ENCODE measurements at places on chromosomes 3 and 15.

DNA sequence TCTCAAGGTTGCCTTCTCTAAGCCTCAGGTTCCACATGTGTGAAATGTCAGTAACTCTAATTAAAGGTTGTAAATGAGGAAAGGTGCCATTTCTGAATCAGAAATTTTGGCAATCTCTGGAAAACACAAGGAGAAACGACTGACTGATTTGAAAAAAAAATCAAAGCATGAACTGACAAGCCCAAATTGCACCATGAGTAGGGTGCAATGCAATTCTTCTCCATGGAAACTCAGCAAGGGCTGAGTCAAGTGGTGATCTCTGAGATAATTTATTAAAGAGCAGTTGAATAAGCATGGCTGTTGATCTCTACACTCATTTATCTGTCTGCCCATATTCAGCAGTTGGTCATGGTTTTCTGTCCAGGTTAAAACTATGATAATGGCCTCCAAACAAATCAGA is 201.6 kb upstream of the CMC1 start:
- no peak for DNase-seq

- no peak for DNase-seq
Measured at GRCh38 chr3:40766396-40766795, 241.6 kb downstream of the ZNF621 start.

DNA sequence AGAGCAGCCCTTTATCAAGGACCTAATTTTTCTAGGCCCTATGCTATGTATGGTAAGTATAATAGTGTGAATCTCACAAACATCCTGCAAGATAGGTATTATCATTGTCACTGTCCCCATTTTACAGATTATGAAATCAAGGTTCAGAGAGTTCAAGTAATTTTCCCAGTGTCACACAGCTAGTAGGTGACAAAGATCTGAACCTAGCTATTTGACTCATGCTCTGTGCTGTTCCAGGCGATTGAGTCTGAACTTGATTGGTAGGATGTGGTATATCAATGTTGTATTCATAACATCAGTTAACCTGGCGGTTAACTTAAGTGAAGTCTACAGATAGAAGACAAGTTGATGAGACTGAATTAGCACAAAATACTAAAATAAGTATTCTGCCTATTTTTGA is 229.9 kb downstream of the CHST2 start:
- DNase-seq = no peak

DNA sequence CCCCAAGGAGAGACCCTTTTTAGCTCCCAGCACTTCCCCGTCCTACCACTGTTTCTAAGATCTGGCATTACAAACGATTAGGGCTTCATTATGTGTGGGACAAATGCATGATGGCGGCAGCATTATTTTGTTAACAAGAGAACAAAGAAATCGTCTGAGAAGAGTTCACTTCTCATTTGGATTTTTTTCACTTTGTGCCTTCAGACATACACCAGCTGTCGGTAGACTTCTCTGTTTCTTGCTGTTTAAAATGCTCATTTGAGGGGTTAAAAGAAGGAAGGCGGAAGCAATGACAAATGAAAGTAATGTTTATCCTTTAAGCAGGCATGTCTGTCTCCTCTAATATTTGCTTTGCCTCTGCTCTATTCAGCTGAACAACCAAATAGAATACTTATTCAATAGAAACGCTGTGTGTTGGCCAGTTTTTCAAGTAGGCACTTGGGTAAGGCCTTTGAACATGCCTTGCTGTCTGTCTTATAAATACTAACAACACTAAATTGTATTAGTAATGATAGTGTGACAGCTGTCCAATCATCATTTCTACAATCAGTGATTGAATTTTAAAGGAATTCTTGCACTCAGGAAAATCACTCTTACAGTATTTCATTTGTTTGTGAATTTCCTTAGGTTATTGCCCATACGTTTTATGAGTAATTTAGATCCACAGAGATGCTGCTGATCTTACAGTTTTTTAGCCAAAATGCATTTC is 382.4 kb downstream of the IL5RA start:
- no peak for DNase-seq

DNA sequence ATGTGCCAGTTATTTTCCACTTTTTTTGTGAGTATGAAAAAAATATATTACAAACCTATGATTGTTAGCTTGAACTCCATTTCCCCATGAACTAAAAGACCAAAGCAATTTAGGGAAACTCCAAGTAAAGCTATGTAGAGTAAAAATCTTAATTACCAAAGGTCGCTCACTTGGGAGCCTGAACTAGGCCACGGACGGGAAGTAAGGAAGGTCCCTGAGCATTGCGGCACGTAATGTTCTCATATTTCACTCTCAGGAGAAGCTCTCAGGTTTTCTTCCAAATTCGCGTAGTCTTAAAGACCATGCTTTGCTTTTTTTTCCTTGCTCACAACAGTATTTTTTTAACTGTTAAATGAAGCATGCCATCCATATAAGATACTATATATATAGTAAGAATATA is 215.3 kb upstream of the RARB start:
- DNase-seq = no peak

- DNase-seq = peak; percentile 98
Measured at GRCh38 chr15:96273317-96274086, 57.0 kb upstream of the NR2F2 start.

GRCh38 chr15:96158938-96159337 is 171.6 kb upstream of the NR2F2 start:
- no peak for DNase-seq

DNA sequence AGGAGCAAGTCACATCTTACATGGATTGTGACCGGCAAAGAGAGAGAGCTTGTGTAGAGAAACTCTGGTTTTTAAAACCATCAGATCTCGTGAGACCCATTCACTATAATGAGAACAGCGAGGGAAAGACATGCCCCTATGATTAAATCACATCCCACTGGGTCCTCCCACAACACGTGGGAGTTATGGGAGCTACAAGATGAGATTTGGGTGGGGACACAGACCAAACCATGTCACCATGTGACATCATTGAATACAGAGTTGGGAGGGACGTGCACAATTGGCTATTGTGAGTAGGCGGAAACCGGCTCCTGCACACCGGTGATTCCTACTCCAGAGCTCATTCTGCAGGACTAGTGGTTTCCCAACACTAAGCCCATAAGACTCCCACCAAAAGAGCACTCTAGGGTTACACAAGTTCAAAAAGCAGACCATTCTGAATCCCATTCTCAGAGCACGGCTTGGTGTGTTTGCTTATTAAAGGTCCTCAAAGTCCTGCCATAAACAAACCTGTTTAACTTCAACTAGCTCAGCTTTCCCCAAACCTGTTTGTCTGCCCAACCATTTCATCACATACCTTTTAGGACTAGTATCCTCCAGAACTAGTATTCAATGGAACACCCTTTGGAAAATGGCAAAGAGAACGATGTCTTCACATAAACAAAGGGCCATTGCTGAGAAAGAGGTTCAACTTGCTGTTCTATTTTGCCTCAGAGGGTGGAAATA is 167.6 kb downstream of the TLE3 start:
- DNase-seq = no peak

- no peak for DNase-seq
Measured at GRCh38 chr3:156837115-156837514, 11.0 kb downstream of the LEKR1 start.

DNA sequence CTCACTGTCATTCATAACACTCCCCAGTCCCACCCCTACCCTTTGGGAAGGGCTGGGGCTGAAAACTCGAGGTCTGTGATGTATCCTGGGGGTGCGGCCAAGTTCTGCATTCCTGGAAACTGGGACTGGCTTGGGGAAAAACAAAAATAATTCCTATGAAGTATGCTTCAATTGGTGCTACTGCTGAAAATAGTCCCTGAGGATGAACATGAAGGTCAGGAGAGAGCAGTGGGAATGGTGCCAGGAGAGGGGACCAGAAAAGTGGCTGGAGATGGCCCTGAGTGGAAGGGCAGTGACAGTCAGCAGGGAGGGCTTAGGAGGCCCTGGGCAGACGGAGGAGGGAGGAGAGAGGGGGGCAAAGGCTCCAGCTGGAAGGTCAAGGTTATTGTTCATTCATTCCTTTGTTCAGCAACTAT is 4.8 kb upstream of the ISLR start:
- no peak for DNase-seq

GRCh38 chr3:149115114-149115513 is 14.3 kb upstream of the HPS3 start:
- DNase-seq = no peak

DNA sequence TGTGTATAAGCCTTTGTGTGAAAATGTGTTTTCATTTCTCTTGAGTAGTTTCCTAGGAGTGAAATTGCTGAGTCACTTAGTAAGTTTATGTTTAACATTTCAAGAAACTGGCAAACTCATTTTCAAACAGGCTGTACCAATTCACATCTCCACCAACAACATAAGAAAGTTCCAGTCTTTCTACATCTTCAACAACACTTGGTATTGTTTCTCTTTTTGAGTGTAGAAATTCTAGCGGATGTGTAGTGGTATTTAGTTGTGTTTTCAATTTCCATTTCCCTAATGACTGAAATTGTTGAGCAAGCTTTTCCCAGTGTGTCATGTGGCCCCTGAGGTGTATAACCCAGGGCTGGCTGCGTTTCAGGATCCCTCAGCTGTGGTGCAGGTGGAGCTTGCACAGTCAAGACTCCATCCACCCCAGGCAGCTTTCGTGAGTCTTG is 258.5 kb downstream of the PDCD6IP start:
- no peak for DNase-seq

- DNase-seq = no peak
Measured at GRCh38 chr3:45241206-45241605, 15.1 kb upstream of the TMEM158 start.

DNA sequence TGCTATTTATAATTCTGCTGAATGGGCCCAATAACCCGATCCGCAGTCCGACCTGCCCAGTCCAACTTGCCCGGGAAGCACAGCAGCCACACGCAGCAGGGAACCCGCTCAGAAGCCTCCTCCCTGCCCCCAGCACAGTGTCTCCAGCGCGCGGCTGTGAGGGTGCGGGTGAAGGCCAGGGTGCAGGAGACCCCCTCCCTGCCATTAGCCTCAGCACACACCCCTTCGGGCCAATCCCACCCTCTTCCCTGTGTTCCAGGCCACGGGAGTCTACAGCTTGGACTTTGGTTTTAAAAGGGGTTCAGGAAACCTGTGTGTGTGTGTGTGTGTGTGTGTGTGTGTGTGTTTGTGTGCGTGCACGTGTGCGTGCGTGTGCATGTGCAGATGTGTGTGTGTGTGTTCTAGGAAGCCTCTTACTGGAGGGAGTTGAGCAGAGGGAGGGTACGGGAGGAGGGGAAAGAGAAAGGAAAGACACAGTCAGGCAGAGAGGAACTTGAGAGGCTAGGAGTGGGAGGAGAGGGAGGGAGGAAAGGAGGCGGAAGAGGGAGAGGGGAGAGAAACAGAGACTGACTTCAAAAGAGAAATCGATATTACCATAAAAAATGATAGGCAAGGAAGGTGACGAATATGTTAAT is 34.2 kb downstream of the ATP2B2 start:
- no peak for DNase-seq

- no peak for DNase-seq
Measured at GRCh38 chr3:89165636-89166263, 58.3 kb downstream of the EPHA3 start.

GRCh38 chr3:195466251-195466650 is 23.4 kb upstream of the ACAP2 start:
- DNase-seq = no peak

All from BJ (cell line).